Dermis microvascular lymphatic vessel endothelial cell (primary cell): ENCODE measurements at places on chromosomes 3 and 15.

DNA sequence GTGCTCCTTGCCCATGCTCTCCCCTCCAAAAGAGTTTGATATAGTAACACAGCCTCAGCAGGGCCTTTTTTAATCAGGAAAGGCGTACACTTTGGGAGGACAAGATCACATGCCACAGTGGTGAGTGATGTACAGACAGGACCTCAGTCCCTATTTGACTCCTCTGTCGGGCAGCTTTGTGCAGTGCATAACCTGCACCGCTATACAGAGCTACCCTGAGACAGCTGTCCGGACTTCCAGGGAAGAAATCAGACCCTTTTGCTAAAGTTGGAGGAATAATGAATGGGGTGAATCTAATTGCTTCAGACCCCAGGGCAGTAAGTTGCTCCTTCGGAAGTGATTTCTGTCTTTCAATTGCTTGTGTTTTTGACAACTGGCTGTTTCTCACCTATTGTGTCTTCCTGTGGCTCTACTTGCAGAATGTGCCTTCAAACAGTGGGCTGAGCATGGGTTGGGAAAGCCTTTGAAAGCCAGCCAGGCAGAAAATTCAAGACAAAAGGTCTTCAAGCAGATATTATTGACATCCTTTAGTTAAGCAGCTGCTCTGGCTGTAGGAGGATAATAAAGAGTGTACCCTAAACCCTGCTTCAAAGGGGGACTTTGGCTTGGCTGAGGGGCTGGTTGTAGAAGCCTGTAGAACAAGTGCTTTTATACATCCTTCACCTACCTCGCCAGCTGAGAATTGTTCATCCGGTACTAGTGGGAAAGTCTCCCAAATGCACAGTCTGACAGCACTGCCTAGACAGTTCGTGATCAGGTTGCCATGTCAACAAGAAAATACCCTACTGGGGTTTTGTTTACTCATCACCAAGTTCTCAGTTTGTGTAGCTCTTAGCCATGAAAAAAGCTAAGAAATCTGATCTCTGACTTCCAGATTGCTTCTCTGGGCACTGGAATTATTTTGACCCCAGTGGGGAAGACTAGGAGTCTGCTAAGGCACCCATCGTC lies 35.1 kb downstream of the SNTN start:
- no peak for DNase-seq

GRCh38 chr15:59819092-59819491 lies 130.0 kb upstream of the BNIP2 start:
- DNase-seq: no peak

DNA sequence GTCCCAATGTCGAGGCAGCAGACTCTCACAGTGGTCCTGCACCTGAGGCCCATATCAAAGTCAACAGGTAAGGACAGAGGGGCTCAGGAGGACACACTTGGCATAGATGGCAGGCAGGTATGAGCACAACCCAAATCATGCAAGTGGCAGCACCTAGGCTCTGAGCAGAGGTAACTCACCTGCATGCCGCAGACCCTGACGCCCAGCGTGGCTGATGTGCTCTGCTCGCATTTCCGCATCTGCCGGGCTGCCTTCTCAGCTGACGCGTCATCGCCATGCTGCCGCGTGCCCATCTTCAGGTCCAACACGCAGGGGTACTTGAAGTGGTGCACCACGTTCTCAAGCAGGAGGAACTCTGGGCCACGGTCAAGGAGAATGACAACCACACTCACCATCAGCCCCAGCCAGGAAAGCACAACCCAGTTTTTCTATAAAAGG lies 4.2 kb upstream of the GMPPB start:
- no peak for DNase-seq

DNA sequence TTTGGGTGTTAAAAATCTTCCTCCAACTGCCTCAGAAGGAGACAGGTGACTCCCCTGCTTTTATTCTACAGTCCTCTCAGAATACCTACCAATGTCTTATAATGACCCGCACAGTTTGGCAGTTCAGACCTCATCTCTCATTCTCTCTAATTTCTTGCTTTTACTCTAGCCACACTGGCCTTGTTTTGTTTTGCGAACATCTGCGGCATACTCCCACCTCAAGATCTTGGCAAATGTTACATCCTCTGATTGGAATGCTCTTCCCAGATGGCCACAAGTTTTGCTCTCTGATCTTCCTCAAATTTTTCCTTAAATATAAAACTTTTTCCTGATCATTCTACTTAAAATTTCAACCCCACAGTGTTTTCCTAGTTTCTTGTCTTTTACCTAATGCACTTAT lies 94.1 kb downstream of the PLSCR2 start:
- no peak for DNase-seq

DNA sequence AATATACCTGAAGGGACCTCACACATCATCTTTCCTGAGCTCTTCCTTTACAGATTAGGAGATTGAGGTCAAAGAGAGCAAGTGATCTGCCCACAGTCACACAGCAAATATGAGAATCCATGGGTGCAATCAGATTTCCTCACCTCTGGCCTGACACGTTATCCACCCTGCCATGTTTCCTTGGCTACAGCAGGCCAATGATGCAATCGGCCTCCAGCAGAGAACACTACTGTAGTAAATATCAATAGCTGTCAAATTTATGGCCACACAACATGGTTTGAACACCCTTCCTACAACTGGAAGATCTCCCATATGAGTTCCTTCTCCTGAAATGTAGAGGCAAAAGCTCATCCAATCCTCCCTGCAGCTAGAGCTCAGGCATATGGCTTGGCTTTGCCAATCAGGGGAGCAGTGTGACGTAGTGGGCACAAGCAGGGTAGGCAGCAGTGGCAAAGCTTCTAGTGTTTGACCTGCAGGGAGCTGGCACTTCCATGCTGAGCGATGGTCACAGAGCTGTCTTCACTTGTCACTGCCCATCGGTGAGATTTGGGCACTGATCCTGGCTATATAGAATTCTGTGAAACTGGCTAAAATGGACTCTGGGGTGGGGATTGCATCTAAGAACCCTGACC lies 271.3 kb downstream of the TJP1 start:
- no peak for DNase-seq

- DNase-seq: no peak
Observed at GRCh38 chr15:42092398-42093318, 1.7 kb downstream of the PLA2G4D start.

GRCh38 chr3:6805236-6805635 lies 55.7 kb upstream of the GRM7 start:
- no peak for DNase-seq

DNA sequence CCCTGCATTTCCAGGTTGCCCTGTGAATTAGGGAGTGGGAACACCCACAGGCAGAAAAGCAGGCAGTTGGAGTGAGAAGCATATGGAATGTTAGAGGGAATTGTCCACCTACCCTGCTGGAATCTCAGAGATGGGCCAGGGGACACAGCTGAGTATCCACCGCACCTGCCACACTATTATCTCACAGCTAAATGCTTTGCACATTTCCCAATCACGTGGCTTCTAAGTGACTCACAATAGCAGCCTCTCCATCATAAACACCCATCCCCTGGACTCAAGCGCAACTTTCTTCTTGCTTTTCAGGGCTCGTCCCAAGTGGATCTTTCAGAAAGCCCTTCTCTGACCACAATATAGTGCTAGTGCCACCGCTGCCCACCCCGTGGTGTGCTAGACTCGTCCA lies 389.0 kb upstream of the LMCD1 start:
- no peak for DNase-seq

DNA sequence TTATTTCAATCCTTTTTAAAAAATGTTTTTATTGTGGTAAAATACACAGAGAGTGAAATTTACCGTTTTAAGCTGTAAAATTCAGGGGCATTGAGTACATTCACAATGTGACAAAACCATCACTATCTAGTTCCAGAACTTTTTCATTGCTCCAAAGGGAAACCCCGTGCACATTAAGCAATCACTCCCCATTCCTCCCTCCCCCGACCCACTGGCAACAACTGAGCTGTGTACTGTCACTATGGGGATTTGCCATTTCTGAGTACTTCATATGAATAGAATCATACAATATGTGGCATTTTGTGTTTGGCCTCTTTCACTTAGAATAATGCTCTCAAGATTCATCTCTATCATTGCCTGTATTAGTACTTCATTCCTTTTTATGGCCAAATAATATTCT lies 45.5 kb upstream of the BOC start:
- DNase-seq: no peak

DNA sequence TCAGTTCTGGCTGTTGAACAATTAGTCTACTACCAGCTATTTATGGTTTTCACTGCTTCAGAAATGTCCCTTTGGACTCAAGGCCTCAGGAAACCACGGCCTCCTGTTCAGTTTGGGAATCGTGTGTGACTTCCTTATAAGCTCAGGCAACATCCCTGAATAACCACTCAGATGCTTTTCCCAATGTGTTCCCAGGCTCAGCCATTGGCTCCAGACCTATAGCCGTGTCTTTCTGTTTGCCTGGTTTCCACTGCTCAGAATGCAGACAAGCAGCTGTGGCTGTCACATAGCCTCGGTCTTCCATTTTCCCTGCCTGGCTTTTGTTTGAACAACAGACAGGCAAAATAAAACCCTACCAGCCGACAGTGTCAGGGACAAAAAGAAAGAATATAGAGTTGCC lies 63.2 kb upstream of the ATP2B2 start:
- no peak for DNase-seq

DNA sequence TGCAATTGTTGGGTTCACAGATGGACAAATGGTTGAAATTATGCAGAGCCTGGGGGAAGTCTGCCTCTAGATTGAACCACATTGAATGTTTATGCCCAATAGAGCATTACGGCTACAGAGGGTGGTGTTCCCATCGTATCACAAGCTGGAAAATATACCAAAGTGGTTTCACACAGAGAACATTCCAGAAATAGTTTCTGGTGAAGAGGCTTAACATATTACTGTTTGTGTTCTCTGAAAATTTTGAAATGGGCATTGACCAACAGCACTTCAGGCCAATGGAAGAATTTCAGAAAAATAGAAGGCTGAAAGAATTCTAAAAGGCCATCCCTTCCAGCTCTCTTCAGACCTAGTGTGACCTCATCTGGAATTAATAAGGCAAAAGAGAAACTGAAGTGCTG lies 203.9 kb downstream of the NEK10 start:
- DNase-seq: no peak

GRCh38 chr15:48929661-48930060 lies 34.1 kb downstream of the SHC4 start:
- no peak for DNase-seq

- DNase-seq: peak; percentile 59
Observed at GRCh38 chr15:58568157-58568571, 136.4 kb downstream of the LIPC start.

DNA sequence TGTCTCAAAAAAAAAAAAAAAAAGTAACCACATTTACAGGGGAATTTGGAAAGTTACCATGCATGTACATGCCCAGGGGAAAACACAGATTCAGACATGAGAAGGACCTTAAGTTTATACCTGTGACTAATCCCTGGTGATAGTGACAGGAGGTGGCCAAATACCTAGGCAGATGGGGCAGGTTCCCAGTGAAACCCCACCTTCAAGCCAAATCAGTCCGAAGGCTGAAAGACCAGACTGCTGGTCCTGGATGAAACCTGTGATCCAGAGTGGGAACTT lies 15.8 kb downstream of the SPCS1 start:
- DNase-seq: no peak

GRCh38 chr15:81323559-81323943 lies 390 bp downstream of the STARD5 start:
- DNase-seq: no peak

GRCh38 chr3:42161050-42161935 lies 70.1 kb downstream of the TRAK1 start:
- DNase-seq: peak; percentile 51

DNA sequence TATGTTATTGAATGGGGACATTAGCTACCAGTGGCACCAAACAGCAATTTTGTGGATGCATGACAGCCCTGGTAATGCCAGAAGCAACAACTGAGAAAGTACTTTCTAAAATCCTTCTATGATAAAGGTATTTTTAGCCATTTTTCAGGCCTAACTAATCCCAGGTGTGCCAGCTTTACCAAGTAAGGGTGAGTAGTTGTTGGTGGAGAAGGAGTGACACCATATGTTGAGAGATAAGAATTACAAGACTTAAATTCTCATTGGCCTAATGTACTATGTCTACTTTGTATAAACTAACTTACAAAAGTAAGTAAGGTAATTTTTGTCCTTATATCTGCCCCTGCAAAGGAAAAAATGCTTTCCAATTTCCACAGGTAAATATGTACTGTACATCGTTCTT lies 4.1 kb upstream of the COX17 start:
- peak; percentile 61 for DNase-seq

- no peak for DNase-seq
Observed at GRCh38 chr3:195094191-195094921, 176.6 kb downstream of the XXYLT1 start.

GRCh38 chr3:171732756-171733155 lies 77.5 kb downstream of the PLD1 start:
- DNase-seq: no peak

DNA sequence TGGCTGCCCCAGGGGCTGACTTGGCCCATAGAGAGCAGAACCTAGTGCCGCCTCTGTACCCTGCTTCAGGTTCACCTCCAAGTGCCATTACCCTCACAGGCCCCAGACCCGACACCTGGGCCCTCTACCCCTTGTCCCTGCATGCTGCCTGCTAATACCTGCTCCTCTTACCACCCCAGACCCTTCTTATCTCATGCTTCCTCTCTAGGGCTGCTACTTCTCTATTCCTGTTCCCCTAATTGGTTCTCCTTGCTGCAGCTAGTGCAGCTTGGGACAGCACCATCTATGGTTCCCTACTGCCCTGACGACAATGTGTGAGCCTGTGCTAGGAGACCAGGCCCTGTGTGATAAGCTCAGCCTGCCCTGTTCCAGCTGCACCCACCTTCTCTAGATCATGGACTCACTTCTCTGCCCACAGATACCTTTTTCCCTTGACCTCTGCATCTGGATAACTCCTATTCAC lies 15.3 kb downstream of the HDAC11 start:
- DNase-seq: no peak

- DNase-seq: no peak
Observed at GRCh38 chr3:83500422-83500821, 1458.4 kb upstream of the CADM2 start.

GRCh38 chr3:30691249-30691880 lies 85.0 kb downstream of the TGFBR2 start:
- peak; percentile 74 for DNase-seq

- DNase-seq: no peak
Observed at GRCh38 chr15:43230640-43231115, 9.9 kb upstream of the EPB42 start.

DNA sequence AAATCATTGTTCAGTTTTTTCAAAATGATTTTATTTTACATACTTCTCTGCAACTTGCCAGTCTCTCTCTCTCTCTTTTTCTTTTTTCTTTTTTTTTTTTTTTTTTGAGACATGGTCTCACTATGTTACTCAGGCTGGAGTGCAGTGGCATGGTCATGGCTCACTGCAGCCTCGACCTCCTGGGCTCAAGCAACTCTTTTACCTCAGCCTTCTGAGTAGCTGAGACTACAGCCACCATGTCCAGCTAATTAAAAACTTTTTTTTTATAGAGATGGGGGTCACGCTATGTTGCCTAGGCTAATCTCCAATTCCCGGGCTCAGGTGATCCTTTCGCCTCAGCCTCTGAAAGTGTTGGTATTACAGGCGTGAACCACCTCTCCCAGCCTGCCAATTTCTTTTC lies 12.1 kb upstream of the ARID3B start:
- no peak for DNase-seq

DNA sequence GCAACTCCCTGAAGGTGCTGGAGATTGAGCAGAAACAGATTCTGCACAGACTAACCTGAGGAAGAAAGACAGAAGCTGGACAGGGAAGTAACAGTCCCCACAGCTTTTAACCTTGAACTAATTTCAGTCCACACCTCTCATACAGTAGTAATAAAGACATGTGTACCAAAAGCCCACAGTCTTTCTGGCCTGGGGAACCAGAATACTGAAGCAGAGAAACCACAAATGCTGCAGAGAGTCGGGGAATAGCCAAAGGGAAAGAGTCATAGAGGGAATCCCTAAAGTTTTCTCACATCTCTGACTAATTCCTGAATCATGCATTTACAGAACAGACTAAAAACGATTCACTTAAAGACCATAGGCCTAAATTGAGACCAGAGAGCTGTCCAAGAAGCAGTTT lies 503.4 kb upstream of the NECTIN3 start:
- no peak for DNase-seq
